ENCODE measurements at places on chromosomes 3 and 15.

- DNase-seq, result no peak
Measured at GRCh38 chr3:52838561-52839267, 3.9 kb upstream of the MUSTN1 start.

GRCh38 chr3:189838291-189838690, 207.1 kb downstream of the TP63 start:
- DNase-seq, result no peak

- no peak for DNase-seq
Measured at GRCh38 chr3:98966862-98967546, 65.5 kb upstream of the DCBLD2 start.

DNA sequence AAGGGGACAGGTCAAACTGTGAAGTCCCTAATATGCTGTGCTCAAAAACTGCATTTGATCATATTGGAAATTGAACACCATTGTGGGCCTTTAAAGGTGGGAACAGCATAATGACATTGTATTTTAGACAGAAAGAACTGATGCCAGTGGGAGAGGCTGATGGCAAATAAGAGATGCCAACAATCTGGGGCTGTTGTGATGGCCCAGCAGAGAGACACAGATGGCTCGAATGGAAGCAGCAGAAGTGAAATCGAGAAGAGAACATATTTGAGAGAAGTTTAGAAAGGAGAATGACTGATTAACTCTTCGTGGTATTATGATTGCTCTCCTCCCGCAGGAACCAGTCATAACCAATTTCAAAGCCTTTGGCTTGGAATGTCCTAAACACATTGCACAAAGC, 382.9 kb downstream of the MECOM start:
- no peak for DNase-seq

DNA sequence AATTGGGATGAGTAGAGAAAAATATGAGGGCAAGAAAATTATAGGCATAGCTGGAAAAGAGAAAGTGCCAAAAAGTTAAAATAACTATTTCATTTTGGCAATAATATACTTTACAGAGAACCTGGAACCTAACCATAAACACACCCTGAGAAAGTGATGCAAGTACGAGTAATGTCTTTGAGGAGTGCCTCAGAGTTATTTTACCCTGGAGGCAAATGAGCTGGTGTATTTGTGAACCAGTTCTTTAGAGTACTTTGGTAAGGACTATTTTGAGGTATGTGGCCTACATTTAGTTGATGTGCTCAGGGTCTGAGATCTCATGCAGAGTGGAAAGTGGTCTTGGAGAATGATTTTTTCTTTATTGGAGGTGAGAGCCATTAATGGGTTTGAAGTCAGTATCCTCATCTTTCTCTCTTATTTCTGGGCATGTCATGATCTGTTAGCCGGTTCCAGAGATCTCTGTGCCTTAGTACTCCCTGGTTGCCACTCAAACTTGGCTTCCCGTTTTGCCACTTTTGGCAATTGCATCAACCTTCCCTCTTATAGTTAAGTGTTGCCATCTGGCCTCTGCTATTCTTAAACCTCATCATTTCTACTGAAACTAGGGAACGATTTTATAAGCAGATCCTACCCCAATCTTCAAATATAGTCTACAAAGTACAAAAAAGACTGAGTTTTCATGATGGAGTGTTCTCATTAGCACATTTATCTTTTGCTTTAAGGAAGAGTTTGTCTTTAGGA, 145.7 kb downstream of the EPHA6 start:
- DNase-seq, result no peak

GRCh38 chr15:38294126-38294525, 41.5 kb downstream of the SPRED1 start:
- no peak for DNase-seq

GRCh38 chr3:123294296-123294938, 92.7 kb downstream of the SEC22A start:
- DNase-seq, result no peak

DNA sequence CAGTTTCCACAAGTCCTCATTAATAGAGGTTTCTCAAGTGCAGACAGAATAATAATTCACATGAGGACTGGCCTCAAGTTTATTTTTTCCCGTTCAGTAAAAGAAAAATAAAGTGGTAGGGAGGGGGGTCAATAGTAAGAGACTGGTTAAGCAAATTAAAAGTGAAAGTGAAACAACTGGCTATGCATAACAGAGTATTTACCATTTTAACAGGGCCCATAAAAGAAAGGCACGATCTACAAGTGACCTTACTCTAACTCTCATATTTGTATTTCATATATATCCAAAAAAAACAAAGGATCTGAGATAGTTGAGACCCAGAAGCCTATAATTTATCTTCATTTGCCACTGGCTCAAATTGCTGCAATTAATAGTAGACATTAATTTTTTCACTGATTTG, 686.3 kb downstream of the NTRK3 start:
- no peak for DNase-seq

- no peak for DNase-seq
Measured at GRCh38 chr3:167668651-167669050, 14.9 kb upstream of the WDR49 start.

DNA sequence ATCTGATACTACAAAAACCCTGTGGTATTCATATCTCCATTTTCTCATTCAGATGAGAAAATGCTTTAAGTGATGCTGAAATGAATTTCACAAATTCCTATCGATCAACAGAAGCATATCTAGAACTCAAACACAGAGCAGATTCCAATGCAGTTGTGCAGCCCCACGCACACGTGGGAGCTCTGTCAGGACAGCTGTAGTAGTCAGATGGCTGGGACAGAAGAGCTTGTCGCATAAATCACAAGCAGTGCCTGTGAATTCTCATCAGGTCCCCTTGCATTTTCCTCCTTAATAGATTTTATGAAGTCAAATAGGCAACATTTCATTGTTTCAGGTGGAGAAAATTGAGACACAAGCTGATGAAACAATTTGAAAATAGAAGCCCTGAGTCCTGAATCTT, 792.3 kb downstream of the AGBL1 start:
- no peak for DNase-seq

DNA sequence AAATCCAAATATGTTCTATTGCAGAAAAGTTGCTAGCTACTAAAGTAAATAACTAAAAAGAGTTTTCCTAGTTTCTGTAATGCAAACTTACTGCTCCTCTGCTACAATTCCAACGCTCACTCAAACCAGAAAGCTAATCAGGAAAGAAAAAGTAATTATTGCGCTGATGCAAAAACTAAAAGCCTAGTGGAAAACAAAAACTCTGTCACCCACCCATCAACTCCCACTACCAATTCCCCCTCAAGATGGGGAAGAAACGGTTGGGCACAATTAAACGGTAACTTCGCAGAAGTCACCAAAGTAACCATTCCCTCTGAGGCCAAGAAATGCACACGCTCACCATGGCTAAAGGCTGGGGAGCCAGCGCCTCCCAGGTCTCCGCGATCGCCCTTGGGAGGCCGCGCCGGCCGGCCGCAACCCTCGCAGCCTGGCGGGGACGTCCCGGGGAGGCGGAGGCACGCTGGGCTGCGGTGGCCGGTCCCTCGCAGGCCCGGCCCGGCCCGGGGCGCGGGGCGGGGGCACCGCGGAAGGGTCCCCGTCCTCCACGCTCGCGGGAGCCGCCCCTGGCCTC, 684 bp downstream of the SLTM start:
- no peak for DNase-seq

DNA sequence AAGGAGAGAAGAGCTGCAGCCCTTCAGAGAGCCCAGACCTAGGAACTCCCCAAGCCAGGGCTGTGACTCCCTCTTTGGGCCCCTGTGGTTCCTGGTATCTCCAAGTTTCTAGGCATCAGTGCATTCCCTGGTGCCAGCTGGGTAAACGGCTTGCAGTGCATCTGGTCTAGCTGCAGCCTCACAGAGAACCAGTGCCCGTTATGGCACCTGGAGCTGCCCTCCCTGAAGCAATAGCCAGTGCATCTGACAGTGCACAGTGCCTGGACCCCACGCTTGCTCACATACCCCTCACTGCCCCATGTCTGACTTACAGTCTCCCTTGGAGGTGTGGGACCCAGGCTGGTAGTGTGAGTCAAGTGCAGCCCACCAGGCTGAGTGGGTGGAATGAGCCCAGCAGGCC, 52.1 kb downstream of the LSAMP start:
- no peak for DNase-seq

DNA sequence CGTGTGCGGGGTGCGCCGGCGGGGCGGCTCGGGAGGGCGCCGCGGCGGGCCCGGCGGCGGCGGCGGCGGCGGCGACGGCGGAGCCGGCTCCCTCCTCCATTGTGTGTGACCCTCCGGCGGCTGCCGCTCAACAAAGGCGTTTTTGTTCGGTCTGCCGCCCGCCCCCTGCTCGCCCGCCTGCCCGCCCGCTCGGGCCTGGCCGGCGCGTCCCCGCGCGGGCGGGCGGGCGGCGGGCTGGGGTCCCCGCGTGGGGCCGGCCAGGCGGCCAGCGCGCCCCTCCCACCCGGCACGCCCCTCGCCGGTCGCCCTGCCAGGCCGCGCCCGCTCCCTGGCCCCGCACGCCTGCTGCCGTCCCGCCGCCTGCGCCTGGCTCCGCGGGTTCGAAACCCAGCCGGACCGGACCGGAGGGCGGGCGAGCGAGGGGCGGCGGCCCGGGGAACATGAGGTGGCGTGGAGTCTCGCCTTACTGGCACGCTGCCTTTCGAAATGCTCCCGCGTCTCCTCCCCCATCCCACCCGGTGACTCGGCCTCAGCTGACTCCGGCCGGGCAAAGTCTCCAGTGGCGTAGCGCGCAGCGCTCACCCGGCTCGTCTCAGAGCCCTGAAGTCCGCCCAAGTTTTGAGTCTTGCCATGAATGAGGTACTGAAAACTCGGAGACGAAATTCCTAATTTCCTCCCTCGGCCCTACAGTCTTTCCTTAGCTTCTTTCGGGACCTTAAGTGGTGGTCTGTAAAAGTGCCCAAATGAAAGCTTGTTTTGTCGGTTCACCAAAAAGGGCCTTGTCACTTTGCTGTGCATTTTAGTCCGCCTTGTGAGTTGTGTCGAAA, 588 bp downstream of the MAPK6 start:
- peak; percentile 66 for DNase-seq

DNA sequence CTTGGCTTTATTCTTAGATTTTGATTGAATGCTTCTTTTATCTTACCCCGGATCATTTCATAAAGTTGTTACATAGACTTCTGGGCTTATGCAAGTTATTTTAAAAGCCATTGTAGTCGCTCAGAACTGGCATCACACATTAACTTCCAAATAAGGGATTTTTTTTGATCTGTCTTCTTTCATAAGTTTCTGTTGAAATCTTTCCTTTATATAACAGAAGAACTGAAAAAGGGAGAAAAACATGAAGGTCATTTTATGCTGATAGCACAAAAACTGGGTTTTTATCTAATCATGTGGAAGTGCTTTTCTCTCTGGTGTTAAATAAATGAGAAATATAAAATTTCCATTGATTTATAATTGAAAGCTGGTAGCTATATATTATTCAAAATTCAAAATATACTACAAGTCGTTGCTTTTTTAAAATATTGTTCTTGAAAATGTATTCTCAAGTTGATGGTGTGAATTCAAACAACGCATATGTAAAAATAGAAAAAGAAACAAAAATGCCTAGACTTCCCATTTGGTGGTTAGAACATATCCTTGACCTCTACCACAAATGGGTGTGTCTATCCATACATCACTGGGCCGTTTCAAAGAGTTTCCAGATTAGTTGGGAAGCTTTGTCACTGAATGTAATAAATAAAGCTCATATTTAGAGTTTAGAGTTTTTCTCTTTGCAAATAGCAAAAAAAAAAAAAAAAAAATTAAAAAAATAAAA, 258.3 kb upstream of the ZPLD1 start:
- no peak for DNase-seq

DNA sequence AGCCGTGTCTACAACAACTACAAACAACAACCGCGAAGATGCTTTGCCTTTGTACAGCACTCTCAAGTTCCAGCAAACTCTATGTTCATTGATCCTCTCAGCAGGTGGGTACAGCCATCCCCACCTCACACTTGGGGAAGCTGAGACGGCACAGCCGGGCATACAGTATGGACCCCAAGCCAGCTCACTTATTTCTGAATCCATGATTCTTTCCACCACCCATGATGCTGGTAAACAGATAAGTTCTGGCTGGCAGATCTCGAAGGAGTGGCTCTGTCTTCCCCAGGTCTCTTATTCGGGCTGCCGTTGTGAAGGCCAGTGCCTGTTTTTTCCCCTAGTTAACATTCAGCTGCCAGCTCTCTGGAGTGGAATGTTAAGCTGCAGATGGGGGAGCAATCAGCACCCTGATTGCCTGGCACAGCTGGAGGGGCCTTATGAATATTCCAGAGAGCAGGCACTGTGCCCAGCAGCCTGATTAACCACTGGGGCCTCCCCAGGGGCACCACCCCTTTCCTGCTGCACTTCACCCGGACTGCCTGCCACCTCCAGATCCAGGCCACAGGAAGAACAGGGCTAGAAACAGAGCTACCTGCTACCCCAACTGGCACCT, 73.2 kb downstream of the CORO2B start:
- no peak for DNase-seq

- no peak for DNase-seq
Measured at GRCh38 chr3:46187876-46188275, 20.2 kb downstream of the CCR1 start.

DNA sequence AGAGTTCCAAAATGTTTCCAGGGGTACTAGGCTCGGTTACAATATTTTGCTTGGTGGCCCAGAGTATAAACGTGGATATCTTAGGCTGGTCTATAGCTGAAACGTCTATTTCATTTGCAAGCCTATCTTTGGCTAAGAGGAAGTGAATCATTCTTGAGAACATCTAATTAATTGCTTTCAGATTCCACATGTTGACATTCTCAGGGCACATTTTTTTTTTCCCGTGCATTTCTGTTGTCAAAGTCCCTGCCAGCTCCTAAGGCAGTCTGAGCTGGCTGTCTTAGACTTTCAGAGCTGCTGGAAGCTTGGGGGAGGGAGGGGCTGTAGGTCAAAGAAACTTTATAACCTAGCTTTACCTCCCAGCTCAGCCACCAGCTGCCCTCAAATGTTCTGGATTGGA, 23.2 kb upstream of the LAMP3 start:
- peak; percentile 67 for DNase-seq

GRCh38 chr15:64072812-64073211, 20.8 kb downstream of the CIAO2A start:
- DNase-seq, result no peak

DNA sequence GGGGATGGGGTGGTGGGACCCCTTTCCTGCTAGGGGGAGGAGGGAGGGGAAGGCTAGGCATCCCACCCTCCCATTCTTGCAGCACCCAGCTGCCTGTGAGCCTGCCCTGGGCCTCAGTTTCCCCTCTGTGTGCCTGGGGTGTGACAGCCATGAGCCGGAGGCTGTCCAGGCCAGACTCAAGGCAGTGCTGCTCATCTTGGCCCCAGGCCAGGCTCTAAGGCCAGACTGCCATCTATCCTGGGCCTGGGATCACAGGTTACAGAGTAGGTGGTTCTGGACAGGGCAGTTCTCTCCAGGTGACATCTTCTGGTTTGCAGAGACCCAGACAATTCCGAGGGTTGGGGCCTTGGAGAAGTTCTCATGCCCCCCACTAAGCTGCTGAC, 3.3 kb upstream of the VILL start:
- no peak for DNase-seq

Data from AG09309 (cell line).